ENCODE measurements at places on chromosomes 13 and 19. TPM values are rescaled to one million over a fixed set of nuclear protein-coding genes. Genes with fewer than 3 reads are reported as not detected.

Gene DHDH
- total RNA-seq, result not detected

DNA sequence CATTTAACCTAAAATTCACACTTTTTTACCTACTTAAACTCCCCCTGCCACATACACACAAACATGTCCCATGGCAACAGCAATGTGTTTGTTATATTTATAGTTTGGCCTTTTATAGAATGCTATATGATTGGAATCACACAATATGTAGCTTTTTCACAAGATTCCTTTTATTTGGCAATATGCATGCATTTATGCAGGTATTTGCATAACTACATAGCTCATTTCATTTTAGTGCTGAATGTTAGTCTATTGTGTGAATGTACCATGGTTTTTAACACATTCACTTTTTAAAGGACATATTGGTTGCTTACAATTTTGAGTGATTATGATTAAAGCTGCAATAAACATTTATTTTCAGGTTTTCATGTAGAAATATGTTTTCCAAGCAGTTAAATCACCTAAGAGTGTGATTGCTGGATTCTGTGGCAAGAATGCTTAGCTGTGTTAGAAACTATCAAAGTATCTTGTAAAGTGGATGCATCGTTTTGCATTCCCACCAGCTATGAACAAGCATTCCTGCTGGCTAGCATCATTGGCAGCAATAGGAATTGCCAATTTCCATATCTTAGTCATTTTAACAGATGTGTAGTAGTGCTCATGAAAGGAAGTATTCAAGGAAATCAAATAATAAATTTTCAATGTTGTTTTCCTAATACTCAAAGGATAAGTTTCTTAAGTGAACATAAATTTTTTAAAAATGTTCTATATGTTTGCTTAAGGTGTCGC, 557.0 kb downstream of the SLITRK1 start:
- no peak overlapping the region for H3K27ac ChIP-seq
- H3K36me3 ChIP-seq, result no peaks in the 10 kb centered on the region
- H3K27me3 ChIP-seq, result no peaks in the 10 kb centered on the region
- H3K4me3 ChIP-seq, result no peak overlapping the region
- no peaks in the 10 kb centered on the region for H3K4me1 ChIP-seq

Gene IRF2BP1
- 17.8 TPM for total RNA-seq

DNA sequence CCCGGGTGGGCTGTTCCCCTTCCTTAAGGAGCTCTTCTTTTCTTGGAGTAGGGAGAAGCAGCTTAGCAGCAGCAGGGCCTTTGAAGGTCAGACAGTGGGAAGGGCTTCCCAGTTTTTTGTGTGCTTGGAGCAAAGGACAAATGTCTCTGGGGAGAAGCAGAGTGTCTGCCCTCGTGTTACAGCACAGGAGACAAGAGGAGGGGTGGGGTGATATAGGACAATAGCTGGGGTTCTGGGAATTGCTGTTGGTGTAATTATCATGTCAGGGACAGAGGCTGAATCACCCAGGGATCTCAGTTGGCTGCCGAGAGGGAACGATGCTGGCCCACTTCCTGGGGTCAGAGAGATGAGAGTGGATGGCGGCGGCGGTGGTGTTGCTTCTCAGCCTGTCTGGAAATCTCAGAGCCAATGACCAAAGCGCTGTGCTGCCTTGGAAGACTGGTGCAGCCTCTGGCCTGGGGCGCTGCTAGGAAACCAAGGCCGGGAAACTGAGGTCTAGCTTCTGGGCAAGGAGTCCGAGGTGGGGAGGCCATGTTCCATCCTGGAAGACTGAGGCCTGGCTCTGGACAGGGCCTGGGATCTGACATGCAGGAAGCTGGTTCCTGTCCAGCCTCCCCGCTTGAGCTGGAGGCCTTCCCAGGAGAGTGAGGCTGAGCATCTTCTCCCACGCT, 1.2 kb downstream of the INAFM1 start:
- DNase-seq, result peak; percentile 54
- H3K27me3 ChIP-seq, result no peaks in the 10 kb centered on the region

DNA sequence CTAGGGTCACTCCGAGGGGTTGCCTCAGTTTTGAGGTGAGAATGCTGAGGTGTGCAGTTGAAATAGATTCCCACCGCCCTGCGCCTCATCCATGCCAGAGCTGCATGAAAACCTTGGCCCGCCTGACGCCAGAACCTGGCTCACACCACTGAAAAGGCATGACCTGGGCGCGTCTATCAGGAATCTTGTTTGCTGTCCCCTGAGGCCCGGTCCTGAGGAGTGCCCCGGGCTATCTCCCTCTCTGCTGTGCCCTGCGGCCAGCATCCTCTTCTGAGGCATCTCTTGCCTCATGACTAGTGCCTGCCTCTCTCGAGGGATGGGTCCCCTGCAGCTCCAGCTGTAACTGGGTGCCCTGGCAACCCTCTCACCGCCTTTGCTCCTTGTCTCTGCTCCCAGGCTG, 28.1 kb downstream of the SMARCA4 start:
- H3K4me1 ChIP-seq, result no peaks in the 10 kb centered on the region
- no peaks in the 10 kb centered on the region for H3K27me3 ChIP-seq
- H3K36me3 ChIP-seq, result peaks cover 97% of the 10 kb centered on the region
- H3K4me3 ChIP-seq, result no peak overlapping the region
- no peak for DNase-seq

DNA sequence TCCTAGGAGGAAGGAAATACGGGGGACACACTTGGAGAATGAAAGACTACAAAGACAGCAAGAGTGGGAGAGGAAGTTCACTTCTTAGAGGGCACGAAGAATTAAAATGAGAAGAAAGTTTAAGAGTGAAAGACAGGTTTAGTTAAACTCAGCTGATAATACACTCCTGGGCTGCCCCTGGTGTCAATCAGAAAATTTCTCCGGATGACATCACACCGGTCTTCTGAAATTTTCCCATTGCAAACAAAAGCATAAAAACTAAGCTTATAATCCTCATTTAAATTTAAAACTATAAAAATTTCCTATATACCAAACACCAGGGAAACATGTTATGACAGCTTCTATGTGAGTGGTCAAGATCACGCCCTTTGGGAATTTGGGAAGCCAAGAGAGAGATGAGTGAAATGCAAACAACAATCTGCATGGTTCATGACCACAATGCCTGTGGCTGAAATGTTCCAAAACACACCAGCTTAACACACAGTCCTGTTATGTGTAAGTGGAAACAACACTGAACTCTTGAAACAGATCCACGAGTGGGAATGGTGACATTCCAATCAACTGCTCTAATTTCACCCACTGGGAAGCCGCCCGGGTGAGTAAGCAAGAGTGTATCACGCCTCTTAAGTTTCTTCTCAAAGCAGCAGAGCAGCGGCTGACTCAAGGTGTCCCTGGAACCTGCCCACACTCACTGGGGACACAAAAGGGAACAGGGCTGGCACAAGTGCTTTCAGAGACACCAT, 49.0 kb downstream of the BRD4 start:
- DNase-seq, result no peak
- no peaks in the 10 kb centered on the region for H3K27me3 ChIP-seq
- H3K4me1 ChIP-seq, result peaks cover 94% of the 10 kb centered on the region
- H3K36me3 ChIP-seq, result no peaks in the 10 kb centered on the region
- H3K27ac ChIP-seq, result no peak overlapping the region
- no peak overlapping the region for H3K4me3 ChIP-seq

- peaks cover 47% of the 10 kb centered on the region for H3K27me3 ChIP-seq
- no peak overlapping the region for H3K4me3 ChIP-seq
- peaks cover 10% of the 10 kb centered on the region for H3K4me1 ChIP-seq
- H3K36me3 ChIP-seq, result no peaks in the 10 kb centered on the region
Measured at GRCh38 chr19:2722541-2723344, 1.6 kb upstream of the DIRAS1 start.

Gene NPHS1
- total RNA-seq, result not detected

DNA sequence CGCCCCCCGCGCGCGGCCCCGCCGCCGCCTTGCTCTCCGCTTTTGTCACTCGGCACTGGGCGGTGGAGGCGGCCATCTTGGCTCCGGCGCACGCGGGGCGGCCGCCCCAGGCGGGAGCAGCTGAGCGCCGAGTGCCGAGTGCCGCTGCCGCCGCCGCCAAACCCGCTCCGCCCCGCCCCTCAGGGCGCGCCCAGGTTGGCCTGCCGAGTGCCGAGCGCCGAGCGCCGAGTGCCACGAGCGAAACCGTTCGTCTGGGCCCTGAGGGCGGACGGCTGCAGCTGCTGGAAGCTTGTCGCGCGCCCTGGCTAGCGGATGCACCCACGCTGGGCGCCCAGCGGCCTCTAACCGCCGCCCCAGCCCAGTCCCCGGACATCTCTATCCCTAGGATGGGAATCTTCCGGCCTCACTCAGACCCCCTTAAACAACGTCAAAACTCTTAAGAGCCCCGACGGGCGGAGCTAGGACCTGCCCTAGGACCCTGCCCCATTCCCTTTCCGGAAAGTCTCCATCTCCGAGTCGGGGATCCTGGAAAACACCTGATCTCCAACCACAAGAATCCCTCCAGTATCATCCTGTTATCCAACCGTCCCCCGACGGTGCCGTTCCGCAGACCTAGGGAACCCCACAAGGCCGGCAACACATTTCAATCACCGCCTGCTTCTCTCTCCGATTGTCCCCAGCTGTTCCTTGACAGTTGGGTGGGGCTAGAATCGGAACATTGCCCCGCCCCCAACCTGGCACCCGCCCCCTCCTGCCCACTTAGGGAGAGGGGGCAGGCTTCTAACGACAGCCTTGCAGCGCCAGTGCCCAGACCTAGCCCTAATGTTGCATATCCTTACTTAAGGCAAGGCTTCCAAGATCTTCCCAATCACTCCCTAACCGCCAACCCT, 14.1 kb upstream of the AKAP8L start:
- no peaks in the 10 kb centered on the region for H3K27me3 ChIP-seq
- DNase-seq, result peak; percentile 95
- H3K27ac ChIP-seq, result peak overlapping the region; percentile 95
- no peaks in the 10 kb centered on the region for H3K36me3 ChIP-seq
- peaks cover 21% of the 10 kb centered on the region for H3K4me1 ChIP-seq
- H3K4me3 ChIP-seq, result peak overlapping the region; percentile 86

GRCh38 chr19:56080669-56081401, 40.3 kb downstream of the ZNF787 start:
- peak overlapping the region; percentile 58 for H3K27ac ChIP-seq
- no peaks in the 10 kb centered on the region for H3K36me3 ChIP-seq
- peaks cover 9% of the 10 kb centered on the region for H3K4me1 ChIP-seq
- peak overlapping the region; percentile 45 for H3K4me3 ChIP-seq

- H3K4me1 ChIP-seq, result no peaks in the 10 kb centered on the region
- DNase-seq, result no peak
- H3K36me3 ChIP-seq, result no peaks in the 10 kb centered on the region
Measured at GRCh38 chr13:73321043-73321442, 262.2 kb downstream of the KLF5 start.

GRCh38 chr19:35879068-35879467, 10.7 kb downstream of the APLP1 start:
- no peaks in the 10 kb centered on the region for H3K36me3 ChIP-seq
- no peak overlapping the region for H3K27ac ChIP-seq
- H3K27me3 ChIP-seq, result no peaks in the 10 kb centered on the region

DNA sequence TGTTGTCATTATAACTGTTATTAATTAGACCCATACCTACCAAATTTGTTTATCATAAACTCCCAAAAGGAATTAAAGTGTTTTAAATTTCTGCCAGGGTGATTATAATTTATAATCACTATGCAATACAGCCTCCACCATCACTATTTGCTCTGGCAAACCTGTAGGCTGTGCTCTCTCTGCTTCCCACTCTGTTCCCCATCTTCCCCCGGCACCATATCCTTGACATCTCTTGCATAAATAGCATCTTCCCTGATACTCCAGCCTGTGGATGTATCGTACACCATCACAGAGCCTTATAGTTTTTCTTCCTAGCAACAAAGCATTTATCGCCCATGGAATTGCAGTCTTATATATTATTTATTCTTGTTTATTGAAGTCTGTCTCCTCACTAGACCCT, 181.5 kb upstream of the TSC22D1 start:
- H3K36me3 ChIP-seq, result no peaks in the 10 kb centered on the region
- H3K4me3 ChIP-seq, result no peak overlapping the region
- DNase-seq, result no peak
- no peaks in the 10 kb centered on the region for H3K27me3 ChIP-seq
- peaks cover 7% of the 10 kb centered on the region for H3K4me1 ChIP-seq
- H3K27ac ChIP-seq, result no peak overlapping the region

Gene RHPN2
- total RNA-seq, result 3.2 TPM

- no peak overlapping the region for H3K27ac ChIP-seq
- H3K36me3 ChIP-seq, result peaks cover 10% of the 10 kb centered on the region
- no peak for DNase-seq
- peaks cover 9% of the 10 kb centered on the region for H3K4me1 ChIP-seq
- H3K27me3 ChIP-seq, result no peaks in the 10 kb centered on the region
Measured at GRCh38 chr13:48334534-48335127, 31.1 kb downstream of the RB1 start.

Gene ZNF888
- 1.3 TPM for total RNA-seq

DNA sequence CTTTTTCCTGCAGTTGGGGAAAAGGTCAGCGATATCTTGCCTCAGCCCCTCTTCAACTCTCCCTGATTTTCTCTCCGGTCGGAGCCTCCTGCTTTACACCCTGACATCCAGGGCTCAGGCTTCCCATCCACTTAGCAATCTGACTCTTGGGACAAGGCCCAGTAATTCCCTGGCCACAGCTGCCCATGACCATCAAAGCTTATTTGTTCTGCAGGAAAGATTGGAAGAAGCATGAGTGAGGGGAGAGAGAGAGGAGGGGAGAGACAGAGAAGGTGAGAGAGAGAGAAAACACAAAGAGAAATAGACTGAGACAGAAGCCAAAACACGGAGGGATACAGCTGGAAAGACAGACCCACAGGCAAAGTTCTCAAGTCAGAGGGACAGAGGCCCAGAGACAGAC, 13.7 kb downstream of the SYT3 start:
- no peaks in the 10 kb centered on the region for H3K36me3 ChIP-seq
- no peak for DNase-seq
- no peaks in the 10 kb centered on the region for H3K4me1 ChIP-seq
- no peak overlapping the region for H3K4me3 ChIP-seq

DNA sequence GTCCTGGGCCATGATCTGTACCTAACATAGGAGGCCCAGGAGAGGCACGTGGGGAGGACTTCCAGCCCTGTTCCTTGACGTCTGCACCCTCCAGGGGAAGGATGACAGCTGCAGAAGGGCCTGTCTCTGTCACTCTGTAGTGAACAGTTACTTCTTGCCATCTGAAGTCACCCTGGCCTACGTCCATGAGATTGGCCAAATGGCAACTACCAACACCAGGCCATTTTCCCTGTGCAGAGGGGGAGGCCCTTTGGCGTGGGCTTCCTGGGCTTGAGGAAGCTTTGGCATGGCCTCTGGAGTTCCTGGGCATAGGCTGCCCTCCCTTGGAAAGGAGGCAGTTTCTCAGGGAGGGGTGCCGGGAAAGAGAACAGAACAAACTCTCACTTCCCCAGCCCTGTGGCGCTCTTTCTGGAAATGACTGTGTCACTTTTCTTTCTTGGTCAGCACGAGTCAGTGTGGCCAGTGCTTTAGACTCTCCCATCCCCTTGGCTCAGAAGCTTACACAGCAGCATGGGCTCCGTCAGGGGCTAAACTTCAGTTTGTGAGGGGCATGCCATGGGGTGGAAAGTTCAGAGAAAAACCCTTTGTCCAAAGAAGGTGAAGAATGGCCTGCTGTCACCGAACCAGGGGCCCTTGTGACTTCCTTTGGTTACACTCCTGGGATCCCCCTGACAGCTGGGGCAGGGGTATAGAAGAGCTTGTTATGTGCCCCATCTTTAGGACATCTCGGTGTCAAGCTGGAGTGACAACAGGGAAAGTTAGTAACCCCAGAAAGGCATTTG, 5.3 kb downstream of the CARM1 start:
- DNase-seq, result no peak
- no peaks in the 10 kb centered on the region for H3K36me3 ChIP-seq
- no peak overlapping the region for H3K4me3 ChIP-seq
- no peaks in the 10 kb centered on the region for H3K27me3 ChIP-seq

GRCh38 chr19:31627620-31628365, 278.6 kb upstream of the TSHZ3 start:
- no peaks in the 10 kb centered on the region for H3K27me3 ChIP-seq
- H3K4me1 ChIP-seq, result no peaks in the 10 kb centered on the region
- H3K4me3 ChIP-seq, result no peak overlapping the region
- H3K36me3 ChIP-seq, result no peaks in the 10 kb centered on the region

Gene PSG4
- not detected for total RNA-seq

Data from heart left ventricle (tissue), 16 donors.